ENCODE measurements at places on chromosomes 4 and X. TPM values are rescaled to one million over a fixed set of nuclear protein-coding genes. Genes with fewer than 3 reads are reported as not detected.

GRCh38 chr4:22897520-22898108 is 204.9 kb downstream of the GBA3 start:
- no peak for ATAC-seq

DNA sequence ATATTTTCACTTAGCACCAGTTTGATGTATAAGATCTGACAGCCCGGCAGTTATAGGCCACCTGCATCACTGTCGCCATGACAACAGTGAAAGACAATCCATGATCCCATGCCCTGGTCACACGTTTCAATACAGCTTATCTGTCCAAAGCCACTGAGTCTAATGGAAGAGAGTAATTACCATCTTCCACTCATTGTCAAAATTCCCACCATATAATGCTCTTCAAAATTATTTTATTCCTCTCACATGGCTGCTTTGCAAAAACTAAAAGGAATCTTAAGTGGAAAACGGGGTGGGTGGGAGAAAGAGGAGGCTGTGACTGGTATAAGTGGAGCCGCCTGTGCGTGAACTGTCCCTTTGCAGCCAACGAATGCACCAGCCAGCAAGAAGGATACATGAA is 44.2 kb downstream of the MAML3 start:
- no peak for ATAC-seq

GRCh38 chr4:59180161-59180560 is 2020.0 kb upstream of the ADGRL3 start:
- no peak for ATAC-seq

GRCh38 chr4:22616516-22616915 is 76.2 kb upstream of the GBA3 start:
- no peak for ATAC-seq

GRCh38 chrX:54807524-54808108 is at the start of gene MAGED2:
Gene MAGED2 (plus strand): TSS chrX:54807745. CDS start chrX:54809332, 1,587 bp downstream.
- no peak for ATAC-seq

DNA sequence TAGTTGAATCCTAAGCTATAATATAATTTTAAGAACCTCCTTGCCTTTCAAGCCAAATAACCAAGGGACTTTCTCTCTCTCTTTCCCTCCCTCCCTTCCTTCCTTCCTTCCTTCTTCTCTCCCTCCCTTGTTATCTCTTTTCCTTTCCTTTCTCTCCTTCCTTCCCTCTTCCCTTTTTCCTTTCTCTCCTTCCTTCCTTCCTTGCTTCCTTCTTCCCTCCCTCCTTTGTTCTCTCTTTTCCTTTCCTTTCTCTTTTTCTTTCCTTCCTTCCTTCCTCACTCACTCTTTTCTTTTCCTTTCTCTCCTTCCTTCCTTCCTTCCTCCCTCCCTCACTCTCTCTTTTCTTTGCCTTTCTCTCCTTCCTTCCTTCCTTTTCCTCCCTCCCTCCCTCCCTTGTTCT is 42.4 kb downstream of the PDGFRA start:
- no peak for ATAC-seq

- ATAC-seq: peak; percentile 14
Observed at GRCh38 chr4:182207830-182208396, 35.3 kb upstream of the TENM3 start.

DNA sequence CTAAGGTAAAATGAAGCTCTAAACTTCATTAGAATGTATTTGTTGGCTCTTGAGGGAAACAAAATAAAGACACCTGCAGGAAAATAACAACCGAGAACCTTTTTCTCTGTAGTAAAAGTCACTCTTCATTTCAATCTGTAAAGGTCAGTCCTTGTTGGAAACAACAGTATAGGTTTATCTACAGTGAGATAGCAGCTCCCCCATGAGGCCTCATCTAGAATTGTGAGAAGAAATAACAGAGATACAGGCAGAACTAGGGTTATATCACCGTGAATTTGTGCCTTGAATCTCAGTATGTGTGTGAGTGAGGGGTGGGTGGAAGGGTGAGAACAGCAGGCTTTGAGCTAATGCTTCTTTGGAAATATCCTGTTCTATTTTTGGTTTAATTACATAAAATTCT is 107.8 kb upstream of the FMR1 start:
- no peak for ATAC-seq

DNA sequence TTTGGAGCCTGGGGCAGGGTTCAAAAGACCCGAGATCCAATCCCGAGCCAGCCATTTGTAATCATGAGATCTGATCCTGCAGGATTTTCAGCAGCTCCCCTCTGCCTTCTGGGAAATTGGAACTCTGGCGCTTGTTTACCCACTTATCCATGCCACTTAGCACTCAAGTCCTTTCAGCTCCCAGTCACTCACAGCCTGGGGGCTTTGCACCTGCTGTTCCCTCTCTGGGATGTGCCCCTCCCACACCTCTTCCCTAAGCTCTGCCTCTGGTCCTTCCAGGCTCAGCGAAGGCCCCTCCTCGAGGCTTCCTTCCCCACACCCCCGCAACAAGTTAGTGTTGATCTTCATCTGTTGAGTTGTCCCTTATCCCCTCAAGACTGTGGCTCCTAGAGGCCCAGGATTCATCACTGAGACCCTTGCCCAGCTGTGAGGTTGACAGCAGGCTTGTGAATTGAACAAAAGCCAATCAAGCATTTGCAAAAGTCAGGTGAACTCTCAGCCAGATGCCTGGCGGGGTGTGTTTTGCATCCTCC is 99.1 kb upstream of the AFAP1 start:
- ATAC-seq: no peak

- ATAC-seq: no peak
Observed at GRCh38 chrX:17053502-17053901, 107.0 kb downstream of the REPS2 start.

- ATAC-seq: no peak
Observed at GRCh38 chrX:46803140-46803539, 33.7 kb upstream of the RP2 start.

DNA sequence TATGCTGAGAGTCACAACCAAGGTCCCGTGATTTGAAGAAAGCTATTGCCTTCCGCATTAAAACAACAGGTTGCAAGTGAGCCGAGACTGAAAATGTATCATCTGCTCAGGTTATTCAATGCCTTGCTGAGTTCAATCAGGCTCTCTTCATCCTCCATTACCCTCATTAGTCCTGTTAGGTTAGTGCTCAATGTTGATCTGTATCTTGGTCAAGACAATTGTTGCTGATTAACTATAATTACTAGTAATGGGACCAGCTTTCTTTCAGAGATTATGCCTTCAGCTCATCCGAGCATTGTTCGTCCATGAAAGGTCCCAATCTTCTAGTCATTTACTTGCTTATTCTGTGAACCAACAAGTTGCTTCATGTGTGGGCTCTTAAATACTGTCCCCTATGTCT is 534.6 kb upstream of the FAM241A start:
- ATAC-seq: no peak

DNA sequence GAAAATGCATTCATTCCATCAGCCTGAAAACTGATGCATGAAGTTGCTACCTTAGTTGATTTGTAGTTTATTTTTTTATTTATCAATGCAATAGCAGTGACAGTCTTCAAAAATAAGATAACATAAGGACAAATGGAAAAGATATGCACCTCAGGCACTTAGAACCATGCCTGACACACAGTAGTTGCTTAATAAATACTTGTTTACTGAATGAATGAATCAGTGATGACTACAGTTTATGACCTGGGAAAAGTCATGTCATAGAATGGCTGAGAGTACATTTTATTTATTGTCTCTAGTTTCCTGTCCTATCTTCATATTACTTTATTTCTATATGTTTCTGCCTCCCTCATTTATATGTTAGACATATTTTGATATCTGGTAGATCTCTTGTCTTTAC is 171.8 kb downstream of the TLL1 start:
- ATAC-seq: peak; percentile 25

- ATAC-seq: no peak
Observed at GRCh38 chr4:67087897-67088296, 457.4 kb downstream of the CENPC start.

GRCh38 chr4:32564626-32565025 is 1844.5 kb downstream of the PCDH7 start:
- ATAC-seq: no peak

- ATAC-seq: no peak
Observed at GRCh38 chr4:181753207-181753606, 490.0 kb upstream of the TENM3 start.

DNA sequence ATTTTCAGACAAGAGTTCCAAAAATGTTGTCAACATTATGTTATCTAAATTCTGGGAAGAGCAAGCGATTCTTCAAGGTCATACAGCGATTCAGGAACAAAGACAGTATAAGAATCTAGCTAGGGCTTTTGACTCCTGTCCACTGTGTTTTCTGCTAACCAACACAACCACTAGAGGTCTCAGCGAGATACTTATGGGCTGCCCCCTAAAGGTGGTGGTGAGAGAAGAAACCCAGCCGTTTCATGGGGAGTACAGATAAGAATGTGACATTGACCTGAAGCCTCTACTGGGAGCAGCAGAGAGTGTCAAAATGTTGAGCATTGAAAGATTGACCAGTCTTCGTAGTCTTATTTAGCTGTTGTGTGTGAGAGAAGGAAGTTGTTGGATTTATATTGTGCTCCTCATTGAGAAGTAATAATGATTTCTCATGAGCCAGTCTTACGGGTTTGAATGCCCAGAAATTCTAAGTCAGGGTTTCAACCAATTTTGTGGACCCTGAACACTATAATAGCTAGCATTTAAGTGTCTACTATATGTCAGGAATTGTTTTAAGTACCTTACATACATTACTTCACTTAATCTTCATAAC is 168.3 kb downstream of the SPRY1 start:
- peak; percentile 97 for ATAC-seq

DNA sequence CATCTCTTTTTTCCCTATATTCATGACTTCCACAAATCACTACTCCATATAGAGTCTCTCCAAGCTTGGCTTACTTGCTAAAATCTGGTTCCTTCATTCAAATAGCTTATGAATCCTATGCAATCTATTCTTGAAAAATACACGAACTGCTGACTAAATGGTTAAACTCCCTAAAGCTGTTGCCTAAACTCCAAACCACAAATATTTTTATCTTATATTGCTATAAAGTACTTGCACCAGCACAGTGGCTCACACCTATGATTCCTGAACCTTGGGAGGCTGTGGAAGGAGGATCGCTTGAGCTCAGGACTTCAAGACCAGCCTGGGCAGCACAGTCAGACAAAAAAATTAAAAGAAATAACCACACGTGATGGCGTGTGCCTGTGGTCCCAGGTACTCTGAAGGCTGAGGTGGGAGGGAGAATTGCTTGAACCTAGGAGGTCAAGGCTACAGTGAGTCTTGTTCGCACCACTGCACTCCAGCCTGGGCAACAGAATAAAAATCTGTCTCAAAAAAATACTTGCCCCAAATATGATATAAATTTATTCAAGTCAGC is 2.2 kb downstream of the FBXO8 start:
- ATAC-seq: no peak

DNA sequence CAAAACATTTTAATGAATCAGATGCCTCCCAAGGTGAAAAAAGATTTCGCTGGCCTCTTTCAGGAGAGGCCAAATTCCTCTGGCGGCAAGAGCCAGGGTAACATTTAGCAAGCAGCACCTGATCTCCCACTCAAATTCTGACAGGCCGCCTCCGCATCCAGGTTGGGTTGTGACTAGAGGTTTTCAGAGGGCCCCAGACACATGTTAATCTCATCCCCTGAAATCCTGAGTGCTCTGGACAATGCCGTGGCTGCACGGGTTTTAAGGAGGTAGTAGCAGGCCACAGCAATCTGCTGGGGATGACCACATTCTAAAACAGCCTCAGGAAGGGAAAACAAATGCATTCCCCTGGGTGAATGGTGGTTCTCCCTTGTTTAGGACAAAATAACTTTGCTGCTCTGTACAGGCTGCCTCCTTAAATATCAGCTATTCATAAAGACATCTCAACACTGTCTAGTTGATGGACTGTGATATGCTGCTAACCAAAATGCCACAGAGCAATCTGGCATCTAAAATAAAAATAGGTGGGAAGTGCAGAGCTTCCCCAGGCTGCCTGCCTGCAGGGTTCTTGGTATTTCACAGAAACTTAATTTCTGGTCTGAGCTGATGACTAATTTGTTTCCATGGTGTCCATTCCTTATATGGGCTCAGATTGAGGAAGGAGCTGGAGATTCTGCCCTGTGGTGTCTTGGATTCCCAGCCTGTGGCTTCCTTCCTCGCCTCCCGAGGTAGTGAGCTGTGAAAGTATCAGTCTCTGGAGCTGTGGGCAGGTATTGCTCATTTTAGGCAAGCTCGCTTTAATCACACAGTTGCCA is 202.0 kb downstream of the DCLK2 start:
- peak; percentile 21 for ATAC-seq

DNA sequence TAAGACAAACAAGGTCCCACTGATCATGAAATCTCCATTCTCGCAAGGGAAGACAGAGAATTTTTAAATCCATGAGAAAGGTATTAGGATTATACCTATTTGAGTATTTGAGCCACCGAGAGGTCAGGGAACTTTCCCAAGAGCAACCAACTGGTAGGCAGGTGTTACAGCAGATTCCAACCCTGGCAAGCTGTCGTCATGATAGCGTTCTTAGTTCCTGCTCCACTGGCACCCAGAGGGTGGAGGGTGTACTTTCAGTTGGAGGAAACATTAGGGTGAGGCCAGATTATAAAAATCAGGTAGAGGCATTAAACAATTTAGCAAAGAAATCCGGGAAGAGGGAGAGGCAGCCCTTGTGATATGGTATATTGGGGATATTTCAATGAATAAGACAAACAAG is 23.3 kb downstream of the COQ2 start:
- no peak for ATAC-seq

GRCh38 chr4:108519208-108519833 is 101.1 kb upstream of the RPL34 start:
- ATAC-seq: no peak

DNA sequence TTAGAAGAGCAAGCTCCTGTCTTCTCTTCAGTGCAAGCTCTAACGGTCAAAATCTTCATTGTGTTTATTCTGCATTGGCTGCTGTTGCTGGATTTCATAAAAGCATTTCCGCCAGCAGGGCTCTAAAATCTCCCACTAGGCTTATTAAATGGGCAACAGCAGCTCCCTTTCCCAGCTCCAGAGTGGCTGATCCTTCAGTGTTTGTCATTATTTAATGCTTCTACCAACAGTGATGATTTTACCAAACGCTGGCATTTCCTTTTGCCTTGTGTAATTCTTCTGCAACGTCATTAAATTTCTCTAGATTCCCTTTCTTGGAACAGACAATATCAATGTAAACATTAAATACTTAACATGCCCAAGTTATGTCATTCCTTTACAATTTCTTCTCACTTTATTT is 20.1 kb downstream of the SLC7A11 start:
- no peak for ATAC-seq

GRCh38 chr4:135186002-135186401 is 984.4 kb upstream of the PABPC4L start:
- ATAC-seq: no peak

- no peak for ATAC-seq
Observed at GRCh38 chr4:1542226-1542490, 135.9 kb upstream of the NKX1-1 start.

The ANKRD50 gene
- total RNA-seq: 0.80 TPM

The STX18 gene
- total RNA-seq: 26.9 TPM

The NXF2 gene
- total RNA-seq: not detected

The TMEM164 gene
- 12.2 TPM for total RNA-seq

The PCDH18 gene
- total RNA-seq: not detected

The IBSP gene
- not detected for total RNA-seq

The AR gene
- total RNA-seq: not detected

Data from activated T-helper 17 cell treated with anti-CD3 and anti-CD28 coated beads, Interleukin-2, amount 50 U/mL, for 72 hours (primary cell).